CD4-positive, alpha-beta T cell treated with Interleukin-15 for 4 hours (primary cell): ENCODE measurements at places on chromosomes 2 and 18.

DNA sequence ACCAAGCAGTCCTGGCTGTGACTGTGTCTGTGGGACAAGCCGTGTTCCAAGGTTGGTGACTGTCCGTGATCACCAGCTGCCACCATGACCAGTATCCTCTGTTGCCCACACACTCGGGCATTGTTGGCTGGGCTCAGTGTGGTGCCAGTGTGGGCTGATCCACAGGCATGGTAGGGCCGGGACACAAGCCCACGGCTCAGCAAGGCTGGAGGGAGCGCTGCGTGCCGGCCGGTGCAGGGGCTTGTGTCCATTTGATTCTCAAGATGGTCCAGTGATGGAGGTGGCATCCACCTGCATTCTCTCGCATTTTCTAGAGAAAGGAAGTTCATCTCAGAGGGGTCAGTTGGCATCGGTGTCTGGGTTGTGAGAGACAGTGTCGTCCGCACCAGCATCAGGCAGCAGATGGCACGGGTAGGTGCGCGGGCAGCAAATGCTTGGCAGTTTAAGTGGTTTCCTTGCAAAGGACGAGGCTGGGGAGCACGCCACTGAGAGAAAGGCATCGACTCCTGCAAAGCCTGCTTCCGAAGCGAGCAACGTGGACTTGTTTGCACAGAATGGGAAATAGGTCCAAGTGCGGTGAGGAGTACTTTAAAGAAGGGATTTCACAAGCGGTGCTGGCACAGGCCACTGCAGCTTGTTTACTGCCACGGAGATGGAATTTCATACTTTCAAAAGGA, 20.9 kb downstream of the TWIST2 start:
- no peak for DNase-seq

GRCh38 chr2:239776436-239777005, 248.6 kb downstream of the NDUFA10 start:
- no peak for DNase-seq

- no peak for DNase-seq
Observed at GRCh38 chr2:46032996-46033395, 264.2 kb upstream of the EPAS1 start.

- DNase-seq, result no peak
Observed at GRCh38 chr18:74413836-74414235, 43.3 kb downstream of the DIPK1C start.

GRCh38 chr2:200156166-200156835, 150.2 kb upstream of the SPATS2L start:
- DNase-seq, result no peak

DNA sequence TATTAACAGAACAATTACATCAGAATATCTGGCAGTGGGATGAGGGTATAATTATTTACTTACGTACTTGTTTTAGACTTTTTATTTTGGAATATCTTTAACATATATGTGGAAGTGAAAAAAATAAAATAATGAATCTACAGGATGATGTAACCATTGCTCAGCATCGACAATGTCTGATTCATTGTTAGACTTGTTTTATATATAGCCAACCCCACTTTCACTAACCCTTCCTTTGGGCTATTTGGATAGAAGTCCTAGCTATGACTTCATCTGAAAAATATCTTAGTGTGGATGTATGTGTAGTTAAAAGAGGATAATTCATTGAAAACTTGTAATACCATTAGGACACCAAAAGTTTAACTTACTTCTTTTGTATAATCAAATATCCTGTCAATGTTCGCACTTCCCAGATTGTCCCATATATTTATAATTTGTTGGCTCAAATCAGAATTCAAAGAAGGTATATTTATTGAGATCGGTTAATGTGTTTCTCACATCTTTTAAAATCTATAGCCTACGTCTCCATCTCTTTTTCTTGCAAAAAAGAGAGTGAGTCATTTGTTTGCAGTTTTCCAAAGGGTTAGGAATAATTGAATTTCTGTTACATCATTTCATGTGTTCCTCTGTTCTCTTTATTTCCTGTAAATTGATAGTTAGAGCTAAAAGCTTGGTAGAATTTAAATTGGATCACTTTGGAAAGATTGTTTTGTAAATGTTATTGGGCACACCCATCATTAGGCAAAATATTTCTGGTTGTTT, 506.1 kb upstream of the FAM98A start:
- DNase-seq, result no peak

DNA sequence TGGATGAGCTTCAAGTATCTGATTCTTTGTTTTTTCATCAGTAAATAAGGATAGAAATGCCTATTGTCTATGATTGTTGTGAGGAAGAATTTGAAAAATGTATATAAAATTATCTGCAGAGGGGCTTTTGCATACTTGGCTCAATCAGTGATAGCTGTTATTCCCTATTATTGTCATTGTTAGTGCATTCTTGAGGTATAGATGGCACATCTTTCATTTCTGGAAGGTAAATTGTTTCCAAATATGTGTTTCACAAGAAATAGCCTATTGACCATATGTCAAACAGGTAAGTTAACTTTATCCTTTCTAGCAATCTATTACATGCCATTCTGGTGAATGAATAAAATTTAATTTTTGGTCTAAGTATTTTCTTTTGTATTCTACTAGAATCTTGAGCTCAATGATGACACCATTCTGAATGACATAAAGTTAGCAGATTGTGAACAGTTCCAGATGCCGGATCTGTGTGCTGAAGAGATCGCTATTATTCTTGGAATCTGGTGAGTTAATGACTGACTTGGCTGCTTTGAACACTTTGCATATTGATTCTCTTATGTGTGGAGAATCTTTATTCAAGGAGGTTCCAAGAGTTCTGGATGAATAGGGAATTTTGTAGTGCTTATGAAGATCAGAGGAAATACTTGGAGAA, 44.2 kb downstream of the TTC27 start:
- no peak for DNase-seq

GRCh38 chr2:67260343-67261277, 136.5 kb upstream of the ETAA1 start:
- DNase-seq, result no peak

DNA sequence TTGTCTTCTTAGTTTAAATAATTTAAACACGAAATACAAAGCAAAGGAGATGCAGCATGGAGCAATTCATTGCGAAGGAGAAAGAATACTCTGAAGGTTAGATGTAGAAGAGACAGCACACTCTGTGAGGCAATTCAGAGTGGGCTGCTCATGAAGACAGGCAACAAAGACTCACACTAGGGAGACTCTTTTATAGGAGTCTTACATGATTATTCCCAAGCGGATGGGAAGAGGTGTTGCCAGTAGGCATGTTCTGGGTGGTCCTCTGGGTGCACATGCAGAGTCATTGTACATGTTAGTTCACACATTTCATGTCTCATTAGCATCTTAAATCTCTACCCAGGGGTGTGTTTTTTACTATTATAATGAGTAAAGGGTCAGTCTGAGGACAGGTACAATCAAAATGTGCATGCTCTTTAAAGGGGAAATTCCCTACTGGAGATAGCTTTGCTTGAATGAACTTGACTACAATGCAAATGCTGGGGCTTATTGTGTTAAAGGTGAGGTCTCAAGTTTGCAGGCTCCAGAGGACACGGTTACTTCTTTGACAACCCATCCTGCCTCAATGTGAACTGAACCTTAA, 275.5 kb downstream of the CDH19 start:
- no peak for DNase-seq

DNA sequence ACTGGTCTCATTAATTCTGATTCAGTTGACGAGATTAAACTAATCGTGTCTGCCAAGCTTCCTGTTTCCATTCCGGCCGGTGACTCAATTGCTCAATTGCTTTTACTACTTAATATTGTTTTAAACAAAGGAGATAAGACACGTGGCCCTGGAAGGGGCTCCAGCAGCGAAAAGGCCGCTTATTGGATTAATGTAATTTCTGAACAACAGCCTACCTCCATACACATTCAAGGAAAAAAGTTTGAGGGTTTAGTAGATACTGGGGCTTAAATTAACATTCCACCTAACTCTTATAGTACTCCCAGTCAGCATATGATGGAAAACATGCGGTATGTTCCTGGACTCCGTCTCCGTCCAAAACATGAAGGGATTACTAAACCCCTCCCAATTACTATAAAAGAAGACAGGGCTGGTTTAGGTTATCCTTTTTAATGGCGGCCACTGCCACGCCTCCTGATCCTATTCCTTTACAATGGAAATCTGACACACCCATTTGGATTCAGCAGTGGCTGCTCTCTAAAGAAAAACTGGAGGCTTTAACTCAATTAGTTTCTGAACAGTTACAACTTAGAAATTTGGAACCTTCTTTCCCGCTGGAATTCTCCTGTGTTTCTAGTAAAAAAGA, 27.1 kb downstream of the VPS54 start:
- no peak for DNase-seq

GRCh38 chr2:49069829-49070228, 84.5 kb downstream of the FSHR start:
- no peak for DNase-seq

DNA sequence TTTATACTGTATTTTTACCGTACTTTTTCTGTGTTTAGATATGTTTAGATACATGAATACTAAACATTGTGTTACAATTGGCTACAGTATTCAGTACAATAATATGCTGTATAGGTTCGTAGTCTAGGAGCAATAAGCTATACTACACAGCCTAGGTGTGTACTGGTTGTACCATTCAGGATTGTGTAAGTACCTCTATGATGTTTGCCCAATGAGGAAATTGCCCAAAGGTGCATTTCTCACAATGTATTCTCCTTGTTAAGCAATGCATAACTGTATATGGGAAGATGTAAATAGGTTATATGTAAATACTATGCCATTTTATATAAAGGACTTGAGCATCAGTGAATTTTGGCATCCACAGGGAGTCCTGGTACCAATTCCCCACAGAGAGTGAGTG, 10.7 kb downstream of the EIF2AK2 start:
- no peak for DNase-seq

DNA sequence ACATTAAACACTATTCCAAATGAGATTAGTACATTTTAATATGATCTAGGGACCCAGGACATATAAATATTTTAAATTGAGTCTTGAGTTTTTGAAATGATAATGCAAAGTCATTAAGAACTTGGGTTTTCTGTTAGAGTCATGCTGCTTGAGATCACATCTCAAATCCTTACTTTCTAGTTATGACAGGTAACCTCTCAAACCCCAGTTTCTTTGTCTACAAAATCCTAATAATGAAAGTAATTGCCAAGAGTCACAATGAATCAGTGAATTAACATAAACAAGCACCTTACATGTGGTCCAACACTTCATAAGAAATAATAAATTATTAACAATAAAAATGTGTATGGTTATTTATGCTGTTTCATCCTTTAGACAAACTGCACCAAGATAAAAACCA, 607.6 kb downstream of the LRP1B start:
- DNase-seq, result no peak

DNA sequence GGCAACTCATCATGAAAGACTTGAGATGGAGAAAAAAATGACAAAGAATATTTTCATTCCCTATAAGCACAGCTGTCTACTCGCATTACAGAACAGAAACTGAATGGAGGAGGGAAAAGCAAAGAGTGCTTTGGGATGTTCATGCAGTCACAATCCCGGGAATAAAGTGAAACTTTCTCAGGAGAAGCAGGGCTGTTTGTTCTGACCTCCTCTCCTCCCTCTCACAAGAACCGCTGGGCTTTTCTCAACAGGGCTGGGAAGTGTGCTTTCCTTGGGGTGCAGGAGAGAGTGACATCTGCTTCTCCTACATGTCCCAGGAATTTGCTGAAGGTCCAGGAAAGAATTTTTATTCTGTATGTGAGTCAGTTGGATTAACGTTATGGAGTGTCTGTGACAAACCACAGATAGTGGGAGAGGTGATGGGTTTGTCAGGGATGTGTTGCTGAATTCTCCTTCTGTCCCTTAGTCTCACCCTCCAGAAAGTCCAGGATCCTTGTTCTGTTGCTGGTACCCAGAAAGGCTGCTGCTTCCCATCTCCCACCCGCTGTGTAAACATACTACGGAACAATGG, 125.6 kb downstream of the HRH4 start:
- DNase-seq, result no peak

- no peak for DNase-seq
Observed at GRCh38 chr18:25097569-25098056, 254.4 kb downstream of the ZNF521 start.

DNA sequence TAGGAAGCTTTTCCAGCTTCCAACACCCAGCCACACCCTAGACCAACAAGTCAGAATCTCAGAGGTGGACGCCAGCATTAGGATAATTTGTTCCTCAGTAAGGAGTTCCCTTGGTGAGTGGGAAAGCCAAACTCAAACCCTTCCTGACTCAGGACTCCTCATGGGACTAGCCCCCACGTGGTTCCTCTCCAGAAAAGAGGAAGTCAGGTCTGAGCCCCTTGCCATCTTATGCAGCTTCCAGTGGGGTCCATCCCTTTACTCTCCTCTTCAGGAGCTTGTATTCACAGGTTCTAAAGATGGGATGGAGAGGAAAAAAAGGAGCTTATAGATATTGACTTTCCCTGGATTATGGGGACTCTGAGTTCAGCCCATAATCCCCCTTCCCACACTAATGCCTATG, 14.8 kb upstream of the NOTO start:
- DNase-seq, result no peak

DNA sequence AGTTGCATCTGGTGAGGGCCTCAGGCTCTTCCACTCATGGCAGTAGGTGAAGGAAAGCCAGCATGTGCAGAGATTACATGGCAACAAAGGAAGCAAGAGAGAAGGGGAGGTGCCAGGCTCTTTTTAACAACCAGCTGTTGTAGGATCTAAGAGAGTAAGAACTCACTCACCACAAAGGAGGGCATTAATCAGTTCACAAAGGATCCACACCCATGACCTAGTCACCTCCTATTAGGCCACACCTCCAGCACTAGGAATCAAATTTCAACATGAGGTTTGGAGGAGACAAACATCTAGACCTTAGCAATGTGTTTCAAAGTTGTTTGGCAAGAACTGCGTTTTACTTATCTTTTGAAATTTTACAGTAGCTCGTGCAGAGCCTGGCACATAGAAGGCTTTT, 20.5 kb upstream of the REG3A start:
- no peak for DNase-seq

GRCh38 chr2:220499225-220499624, 871.8 kb downstream of the SLC4A3 start:
- no peak for DNase-seq

GRCh38 chr2:133273031-133273430, 295.2 kb downstream of the NCKAP5 start:
- DNase-seq, result no peak

DNA sequence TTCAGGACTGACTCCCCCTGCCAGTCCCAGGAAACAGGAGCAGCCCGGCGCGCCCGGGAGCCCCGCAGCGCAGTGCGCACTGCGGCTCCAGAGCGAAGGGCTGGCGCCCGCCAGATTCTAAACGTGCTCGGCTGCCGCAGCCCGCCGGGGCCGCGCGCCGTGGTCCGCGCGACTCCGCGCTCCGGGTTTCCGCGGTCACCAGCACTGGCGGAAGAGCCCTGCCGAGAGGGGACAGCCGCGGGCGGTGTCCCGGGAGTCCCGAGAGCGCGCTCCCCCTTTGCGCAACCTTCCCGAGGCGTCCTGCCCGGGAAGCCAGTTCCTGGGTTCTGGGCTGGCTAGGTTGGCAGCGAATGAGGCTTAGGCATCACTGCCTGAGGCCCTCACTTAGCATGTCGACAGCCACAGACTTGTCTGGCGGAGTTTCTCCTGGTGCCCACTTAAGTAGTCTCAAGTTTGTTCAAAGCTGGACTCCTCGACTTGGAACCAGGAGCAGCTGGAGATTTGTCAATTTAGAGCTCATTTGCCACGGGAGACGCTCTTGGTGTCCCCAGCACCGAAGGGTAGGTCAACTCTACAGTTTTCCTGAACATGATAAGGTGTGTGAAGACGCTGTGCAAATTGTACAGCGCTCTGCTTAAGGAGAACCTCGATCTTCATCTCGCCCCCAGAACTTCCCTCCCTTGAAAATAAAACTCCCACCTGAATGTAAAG, 1.5 kb upstream of the VSNL1 start:
- no peak for DNase-seq
